ENCODE measurements at places on chromosomes 11 and 22. TPM values are rescaled to one million over a fixed set of nuclear protein-coding genes. Genes with fewer than 3 reads are reported as not detected.

Gene PRMT3
- 24.0 TPM for polyA plus RNA-seq

Gene GLYAT
- polyA plus RNA-seq = not detected

Gene SHANK2
- polyA plus RNA-seq = 27.9 TPM

Gene NPAS4
- not detected for polyA plus RNA-seq

Gene BRSK2
- polyA plus RNA-seq = 1.7 TPM

Gene OR52I2
- polyA plus RNA-seq = not detected

Gene CELSR1
- 0.13 TPM for polyA plus RNA-seq

Gene WT1
- polyA plus RNA-seq = 10.4 TPM

Gene DEFB131B
- polyA plus RNA-seq = not detected

Gene EPS8L2
- 170 TPM for polyA plus RNA-seq

Gene NAALAD2
- 10.0 TPM for polyA plus RNA-seq

Gene ABCG4
- polyA plus RNA-seq = 5.6 TPM

Gene BTBD10
- polyA plus RNA-seq = 244 TPM

Gene EXPH5
- polyA plus RNA-seq = 6.3 TPM

Gene GLYATL2
- 0.24 TPM for polyA plus RNA-seq

Gene MOV10L1
- 1.6 TPM for polyA plus RNA-seq

Gene SYCE3
- 43.1 TPM for polyA plus RNA-seq

Gene TSGA10IP
- 0.73 TPM for polyA plus RNA-seq

Gene FBLN1
- 0.56 TPM for polyA plus RNA-seq

Gene NEFH
- 343 TPM for polyA plus RNA-seq

Gene GLYATL1
- not detected for polyA plus RNA-seq

Gene KCTD14
- 0.79 TPM for polyA plus RNA-seq

Gene RNF215
- polyA plus RNA-seq = 2.5 TPM

Gene HEPN1
- polyA plus RNA-seq = not detected
